HTR-8/SVneo (cell line): ENCODE measurements at places on chromosomes 7 and 10.

GRCh38 chr7:68364886-68365625 is 1233.2 kb upstream of the AUTS2 start:
- no peak for DNase-seq

- DNase-seq, result no peak
Measured at GRCh38 chr7:73988197-73988596, 39.8 kb upstream of the ELN start.

- no peak for DNase-seq
Measured at GRCh38 chr7:82567356-82567755, 123.8 kb upstream of the CACNA2D1 start.

GRCh38 chr7:94510582-94511496 is 1.2 kb downstream of the CASD1 start:
- peak; percentile 13 for DNase-seq

GRCh38 chr10:43707770-43708169 is 59.1 kb upstream of the ZNF32 start:
- no peak for DNase-seq

- no peak for DNase-seq
Measured at GRCh38 chr10:21803374-21803773, 200.2 kb downstream of the DNAJC1 start.

GRCh38 chr7:11492307-11492706 is 339.7 kb downstream of the THSD7A start:
- no peak for DNase-seq

DNA sequence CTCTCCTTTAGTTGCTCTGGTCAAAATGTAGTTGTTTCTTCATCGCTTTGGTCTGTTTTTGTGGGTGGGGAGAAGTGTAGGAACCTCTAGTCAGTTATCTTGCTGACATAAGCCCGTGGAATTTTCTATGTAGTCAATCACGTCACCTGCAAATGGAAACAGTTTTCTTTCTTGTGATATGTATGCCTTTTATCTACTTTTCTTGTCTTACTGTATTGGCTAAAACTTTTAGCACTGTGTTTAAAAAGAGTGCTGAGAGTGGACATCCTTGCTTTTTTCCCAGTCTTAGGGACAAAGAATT is 42.3 kb downstream of the AKR1E2 start:
- DNase-seq, result no peak

- DNase-seq, result no peak
Measured at GRCh38 chr7:24948739-24949138, 31.2 kb downstream of the OSBPL3 start.
